ENCODE measurements at places on chromosomes 6 and 20.

GRCh38 chr6:137136065-137136464 lies 37.4 kb downstream of the IL22RA2 start:
- DNase-seq = no peak

DNA sequence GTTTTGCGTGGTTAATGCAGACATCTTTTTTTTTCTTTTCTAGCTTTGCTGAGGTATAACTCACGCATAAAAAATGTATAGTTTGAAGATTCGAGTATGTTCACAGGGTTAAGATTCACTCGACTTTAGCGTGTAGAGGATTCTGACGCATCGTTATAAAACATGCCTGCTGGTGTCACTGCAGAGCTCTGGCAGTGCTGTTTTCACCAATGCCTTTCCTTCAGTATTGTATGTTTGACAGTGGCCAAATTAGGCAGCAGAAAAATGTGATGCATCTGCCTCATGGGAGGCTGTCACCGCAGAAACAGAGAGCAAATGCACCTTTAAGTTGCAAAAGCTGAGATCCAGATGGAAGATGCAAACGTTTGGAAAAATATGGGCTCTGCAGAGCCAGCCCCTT lies 18.0 kb upstream of the SIRPB2 start:
- DNase-seq = peak; percentile 10

- DNase-seq = no peak
These were observed 253.2 kb downstream of the SOX4 start for GRCh38 chr6:21846541-21847451.

GRCh38 chr6:27539551-27539950 lies 66.6 kb upstream of the ZNF184 start:
- DNase-seq = no peak

GRCh38 chr20:45945678-45946148 lies 11.2 kb downstream of the PCIF1 start:
- no peak for DNase-seq

GRCh38 chr20:51667002-51667408 lies 101.2 kb downstream of the ATP9A start:
- no peak for DNase-seq

- DNase-seq = no peak
These were observed 6.3 kb upstream of the FAM210B start for GRCh38 chr20:56352345-56353055.

DNA sequence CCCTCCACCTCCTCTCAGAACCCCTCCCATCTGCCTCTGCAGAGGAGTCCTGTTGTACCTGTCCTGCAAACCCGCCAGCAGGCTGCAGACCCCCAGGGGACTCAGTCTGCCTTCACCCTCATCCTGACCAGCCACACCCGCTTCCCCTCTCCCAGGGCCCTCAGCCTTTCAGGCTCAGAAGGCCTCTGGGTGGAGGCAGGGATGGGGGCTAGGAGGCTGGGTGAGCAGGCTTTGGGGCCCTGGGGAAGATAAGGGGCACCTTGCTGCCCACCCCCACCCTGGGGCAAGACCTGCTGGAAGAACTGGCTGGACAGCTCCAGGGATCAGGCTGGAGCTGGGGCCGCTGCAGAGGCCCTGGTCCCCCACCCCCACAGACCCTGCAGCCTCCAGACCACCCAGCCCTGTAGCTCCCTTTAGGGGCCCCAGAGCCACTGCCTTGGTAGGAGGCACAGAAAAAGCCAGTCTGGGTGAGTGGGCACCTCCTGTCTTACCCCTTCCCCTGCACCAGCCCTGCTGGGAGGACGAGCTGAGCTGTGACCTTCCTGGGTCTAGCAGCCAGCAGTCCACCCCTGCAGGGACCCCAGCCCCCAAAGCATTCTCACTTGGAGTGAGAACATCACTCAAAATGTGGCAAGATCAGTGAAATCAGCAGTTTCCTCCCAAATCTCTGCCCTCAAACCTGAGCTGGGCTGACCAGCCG lies 5.2 kb downstream of the TEAD3 start:
- DNase-seq = no peak

DNA sequence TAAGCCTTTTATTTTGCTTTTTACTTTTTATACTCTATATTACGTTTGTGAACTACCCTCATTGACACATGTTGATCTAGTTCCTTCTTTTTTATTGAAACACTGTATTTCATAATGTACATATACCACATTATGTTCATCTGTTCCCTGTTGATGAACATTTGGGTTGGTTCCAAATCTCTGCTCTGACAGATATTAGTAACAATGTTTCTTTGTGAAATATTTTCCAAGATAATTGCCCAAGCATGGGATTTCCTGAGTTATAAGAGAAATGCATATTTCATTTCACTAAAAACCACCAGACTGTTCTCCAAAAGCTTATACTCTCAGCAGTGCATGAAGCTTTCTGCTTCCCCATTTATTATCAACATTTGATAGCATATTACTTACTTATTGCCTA lies 44.2 kb upstream of the TNFRSF21 start:
- DNase-seq = no peak

DNA sequence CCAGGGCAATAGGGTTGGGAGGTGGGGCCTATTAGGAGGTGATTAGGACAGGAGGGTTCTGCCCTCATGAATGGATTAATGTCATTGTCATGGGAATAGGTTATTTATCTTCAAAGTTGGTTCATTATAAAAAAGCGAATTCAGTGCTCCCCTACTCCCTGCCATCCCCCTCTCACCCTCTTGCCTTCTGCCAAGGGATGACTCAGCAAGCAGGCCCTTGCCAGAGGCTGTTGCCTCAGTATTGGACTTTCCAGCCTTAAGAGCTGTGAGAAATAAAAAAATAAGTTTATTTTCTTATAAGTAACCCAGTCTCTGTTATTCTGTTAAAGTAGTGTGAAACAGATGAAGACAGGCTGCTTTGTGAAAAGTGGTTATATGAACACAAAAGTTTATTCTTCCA lies 381.1 kb upstream of the ZFP64 start:
- no peak for DNase-seq
